ENCODE measurements at places on chromosomes 2 and 18.

DNA sequence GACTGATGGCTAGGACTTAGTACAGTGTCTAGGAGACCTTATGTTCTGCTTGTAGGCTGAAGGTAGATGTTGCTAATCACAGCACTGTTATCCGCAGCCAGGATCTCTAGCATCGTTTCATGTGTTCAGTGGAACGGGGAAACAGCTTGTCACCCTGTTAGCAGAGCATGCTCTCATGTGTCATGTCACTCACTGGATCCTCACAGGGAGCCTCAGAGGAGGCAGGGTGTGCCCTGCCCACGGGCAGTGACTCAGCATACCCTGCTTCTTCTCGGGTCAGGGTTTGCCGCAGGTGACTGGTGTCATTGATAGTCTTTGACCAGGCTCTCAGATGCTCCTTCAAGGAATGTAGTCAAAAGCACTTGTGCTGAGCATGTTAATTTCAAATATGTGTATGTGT is 44.4 kb downstream of the RPIA start:
- DNase-seq: no peak

DNA sequence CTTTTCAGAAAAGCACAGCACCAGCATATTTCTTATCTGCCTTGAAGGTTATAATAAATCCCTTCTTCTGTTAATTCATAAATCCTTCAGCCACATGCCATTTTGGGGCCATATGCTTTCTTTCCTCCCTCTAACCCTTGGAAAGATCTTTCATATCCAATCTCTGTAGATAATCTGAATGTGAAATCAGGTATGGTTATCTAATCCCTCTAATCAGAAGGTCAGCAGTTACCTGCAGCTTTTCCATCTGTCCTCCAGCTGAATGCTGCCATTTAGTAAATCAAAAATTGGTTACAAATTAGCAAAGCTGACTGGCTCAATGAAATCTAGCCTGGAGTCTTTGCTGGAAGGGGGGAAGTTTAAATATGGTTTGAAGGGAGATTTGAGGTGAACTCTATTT is 230.5 kb downstream of the PIK3C3 start:
- DNase-seq: no peak

DNA sequence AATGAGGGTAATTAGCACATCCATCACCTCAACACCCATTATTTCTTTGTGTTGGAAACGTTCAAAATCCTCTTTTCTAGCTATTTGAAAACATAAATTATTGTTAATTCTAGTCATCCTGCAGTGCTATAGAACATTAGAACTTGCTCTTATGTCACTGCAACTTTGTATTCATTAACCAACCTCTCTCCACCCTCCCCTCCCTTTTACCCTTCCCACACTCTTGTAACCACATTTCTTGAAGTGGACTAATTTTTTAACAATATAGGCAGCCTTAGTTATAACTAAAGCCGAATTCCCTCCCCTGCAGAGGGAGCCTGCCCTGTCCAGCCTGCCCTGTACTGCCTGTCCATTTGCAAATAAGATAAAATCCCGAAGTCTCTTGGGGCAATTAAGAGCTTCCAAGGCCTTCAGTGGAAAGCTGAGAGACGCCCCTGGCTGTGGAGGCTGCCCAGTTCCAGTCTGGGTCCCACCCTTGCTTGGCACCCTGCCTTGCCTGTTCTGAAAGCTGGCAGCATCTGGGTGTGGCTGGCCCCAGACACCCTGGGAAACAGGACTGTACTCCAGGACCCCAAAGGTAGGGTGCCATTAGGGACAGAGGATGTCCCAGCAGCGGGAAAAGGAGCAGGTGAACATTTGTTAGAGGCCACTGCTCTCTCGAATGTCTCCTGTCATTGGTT is 65.1 kb downstream of the MEX3C start:
- DNase-seq: no peak

DNA sequence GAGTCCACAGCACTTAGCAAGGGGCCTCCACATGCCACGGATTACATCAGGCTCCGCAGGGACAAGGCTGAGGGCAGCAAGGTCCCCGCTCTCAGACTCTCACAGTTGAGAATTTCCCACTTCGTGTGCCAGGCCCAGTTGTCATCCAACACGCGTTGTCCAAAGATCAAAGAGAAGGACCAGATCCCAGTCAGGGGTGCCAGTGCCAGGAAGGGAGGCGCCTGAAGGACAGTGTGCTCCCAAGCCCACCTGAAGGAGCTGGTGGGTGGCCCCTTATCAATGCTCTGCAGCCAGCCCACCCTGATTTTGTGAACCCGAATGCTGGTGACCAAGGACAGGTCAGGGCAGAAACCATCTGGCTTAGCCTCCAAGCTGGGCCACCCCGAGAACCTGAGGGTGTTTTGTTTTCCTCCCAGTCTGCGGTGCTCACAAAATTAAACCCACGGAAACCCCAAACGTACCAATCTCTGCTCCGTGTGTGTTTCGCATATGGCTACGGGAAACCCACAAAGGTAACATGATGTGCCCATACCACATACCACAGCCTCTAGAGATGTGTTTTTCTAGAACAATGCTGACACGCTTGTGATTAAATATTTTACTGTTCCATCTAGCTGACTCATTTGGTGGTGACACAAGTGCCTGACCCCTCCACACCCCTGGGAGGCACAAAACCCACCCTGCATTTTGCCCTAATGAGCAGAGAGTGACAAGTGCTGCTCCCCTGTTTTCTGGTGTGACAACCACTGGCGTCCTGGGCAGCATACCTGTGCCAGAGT is 24.5 kb downstream of the CRACDL start:
- no peak for DNase-seq

- no peak for DNase-seq
Measured at GRCh38 chr2:8281950-8282857, 399.7 kb upstream of the ID2 start.

DNA sequence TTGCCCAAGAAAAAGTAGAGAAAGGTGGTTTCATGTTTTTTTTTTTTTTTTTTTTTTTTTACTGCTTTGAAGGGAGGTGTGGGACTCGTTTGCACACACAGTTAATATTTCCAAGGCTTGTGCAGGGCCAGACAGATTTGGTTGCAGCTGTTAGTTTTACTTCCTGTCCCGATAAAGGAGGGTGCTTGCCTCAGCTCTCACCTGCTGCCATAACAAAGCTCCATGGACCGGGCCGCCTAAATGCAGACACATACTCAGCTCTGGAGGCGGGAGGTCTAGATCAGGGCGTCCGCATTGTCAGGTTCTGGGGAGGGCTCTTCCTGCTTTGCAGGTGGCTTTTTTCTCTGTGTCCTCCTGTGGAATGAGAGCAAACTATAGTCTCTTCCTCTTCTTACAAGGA is 69.9 kb downstream of the ODC1 start:
- DNase-seq: no peak

DNA sequence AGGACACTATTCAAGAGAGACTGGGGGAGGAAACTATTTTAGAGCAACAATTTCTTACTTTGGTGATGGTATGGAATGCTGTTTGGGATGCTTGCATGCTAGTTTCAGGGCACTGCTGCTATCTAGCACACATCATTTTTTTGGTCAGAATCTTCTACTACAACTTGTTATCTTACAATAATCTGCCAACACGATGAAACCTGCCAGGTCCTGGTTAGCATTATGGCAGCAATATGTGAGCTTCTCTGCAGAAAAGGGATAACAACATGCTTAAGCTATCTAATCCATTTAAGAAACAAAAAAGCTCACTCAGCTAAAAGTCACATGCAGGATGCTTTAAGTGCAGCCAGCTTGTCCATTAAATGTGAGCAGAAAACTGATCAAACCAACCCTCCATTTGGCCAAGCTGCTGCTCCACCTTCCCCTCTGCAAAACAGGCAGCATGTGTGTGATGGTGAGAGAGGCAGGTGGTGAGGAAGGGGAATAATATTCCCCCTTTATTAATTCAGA is 30.1 kb downstream of the GAREM2 start:
- DNase-seq: no peak

DNA sequence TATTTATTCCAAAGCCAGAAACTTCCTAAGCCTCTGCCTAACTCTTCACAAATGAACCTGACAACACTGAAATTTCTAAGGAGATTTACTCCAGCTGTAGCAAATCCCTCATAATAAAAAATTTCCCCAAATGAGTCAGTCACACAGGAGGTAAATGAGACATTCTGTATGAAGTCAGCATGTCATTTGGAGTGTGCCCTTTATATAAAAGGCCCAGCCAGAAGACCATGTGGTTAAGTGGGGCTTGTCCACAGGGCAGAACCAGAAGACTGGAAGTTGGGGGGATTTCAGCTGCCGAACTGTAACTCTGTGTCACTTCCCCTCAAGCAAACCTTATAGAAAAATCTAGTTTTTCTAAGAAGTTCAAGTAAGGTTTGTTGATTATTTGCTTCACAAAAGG is 30.2 kb downstream of the NRP2 start:
- no peak for DNase-seq

DNA sequence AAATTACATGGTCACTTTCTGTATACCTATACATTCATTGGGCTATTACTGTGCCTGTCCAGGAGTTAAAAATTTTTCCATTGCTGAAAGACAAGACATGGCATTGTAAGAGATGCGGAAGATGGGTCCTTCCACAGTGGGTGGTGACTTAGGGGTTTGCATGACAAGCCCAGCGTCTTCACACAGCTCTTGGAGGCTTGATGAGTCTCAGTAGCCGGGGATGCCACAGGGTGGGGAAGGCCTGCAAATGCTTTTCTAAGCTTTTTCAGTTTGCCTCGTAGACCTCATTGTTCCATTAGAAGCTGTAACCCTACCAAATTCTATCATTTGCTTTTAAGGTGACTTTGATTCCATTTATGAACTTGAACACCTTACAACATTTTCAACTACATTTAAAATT is 18.1 kb upstream of the MAPRE3 start:
- no peak for DNase-seq

All from activated CD4-positive, alpha-beta T cell treated with anti-CD3 and anti-CD28 coated beads, Interleukin-2, amount 50 U/mL, for 24 hours (primary cell).